Putamen (tissue), 1 donor: ENCODE measurements at places on chromosomes 1 and 21.

- DNase-seq: no peak
Measured at GRCh38 chr1:3688356-3689137, 36.2 kb downstream of the TP73 start.

GRCh38 chr1:53688381-53689102, 50.4 kb downstream of the GLIS1 start:
- no peak for DNase-seq

DNA sequence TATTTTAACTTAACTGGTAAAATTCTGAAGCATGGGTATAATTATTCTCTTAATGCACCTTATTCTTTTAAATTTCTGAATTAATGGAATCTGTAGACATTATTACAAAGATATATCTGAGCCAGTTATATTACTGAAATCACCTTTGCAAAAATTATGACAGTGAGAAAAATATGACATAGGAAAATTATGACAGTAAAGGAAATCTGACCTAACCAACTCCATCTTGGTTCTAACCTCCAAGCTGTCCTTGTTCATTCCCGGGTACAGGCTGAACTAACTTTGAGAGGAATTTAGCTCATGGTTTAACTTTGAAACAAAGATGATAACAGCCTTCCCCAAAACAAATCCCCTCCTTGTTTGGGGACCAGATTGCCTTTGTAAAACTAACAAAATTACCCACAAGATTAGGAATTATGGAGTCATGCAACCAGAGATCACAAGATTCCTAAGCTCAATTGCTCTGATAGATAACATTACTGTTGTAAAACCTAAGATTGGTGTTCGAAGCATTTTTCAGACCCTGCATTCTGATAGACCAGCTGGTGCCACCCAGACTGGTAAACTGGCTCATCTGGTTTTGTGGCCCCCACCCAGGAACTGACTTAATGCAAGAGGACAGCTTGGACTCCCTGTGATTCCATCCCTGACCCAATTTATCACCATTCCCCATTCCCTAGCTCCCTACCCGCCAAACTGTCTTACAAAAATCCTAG, 9.4 kb upstream of the CD55 start:
- no peak for DNase-seq

DNA sequence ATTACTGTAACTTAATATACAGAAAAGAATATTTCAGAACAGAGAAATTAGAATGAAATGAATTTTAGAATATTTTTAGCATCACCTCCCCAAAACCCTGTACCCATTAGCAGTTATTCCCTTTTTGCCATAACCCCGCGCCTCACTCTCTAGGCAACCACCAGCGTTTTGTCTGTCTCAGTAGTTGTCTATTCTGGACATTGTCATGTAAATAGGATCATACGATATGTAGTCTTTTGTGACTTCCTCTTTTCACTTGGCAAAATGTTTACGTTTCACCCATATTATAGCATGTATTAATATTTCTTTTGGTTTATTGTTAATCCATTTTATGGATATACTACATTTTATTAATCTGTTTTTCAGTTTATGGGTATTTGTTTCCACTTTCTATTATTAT, 24.9 kb downstream of the SOAT1 start:
- DNase-seq: no peak
